ENCODE measurements at places on chromosomes 5 and 9.

DNA sequence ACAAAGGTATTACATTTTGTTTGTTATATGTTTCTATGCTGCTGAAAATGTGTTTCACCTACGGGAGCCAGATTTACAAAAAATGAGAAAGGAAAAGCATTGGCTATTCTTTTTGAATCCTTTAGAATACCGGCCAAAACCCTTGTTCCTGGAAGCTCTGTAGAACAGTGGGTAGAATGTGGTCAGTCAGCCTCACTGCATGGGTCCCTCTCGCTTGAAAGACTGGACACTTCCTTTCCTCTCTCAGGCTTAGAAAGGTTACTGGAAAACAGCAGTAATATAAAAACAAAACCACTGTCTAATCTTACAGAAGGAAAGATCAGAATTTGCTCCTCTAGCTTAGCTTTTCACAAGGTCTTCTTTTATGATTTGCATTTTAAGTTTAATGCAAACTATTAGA, 45.1 kb downstream of the OSTF1 start:
- DNase-seq: no peak

GRCh38 chr5:94885931-94886330, 267.5 kb downstream of the SLF1 start:
- no peak for DNase-seq

DNA sequence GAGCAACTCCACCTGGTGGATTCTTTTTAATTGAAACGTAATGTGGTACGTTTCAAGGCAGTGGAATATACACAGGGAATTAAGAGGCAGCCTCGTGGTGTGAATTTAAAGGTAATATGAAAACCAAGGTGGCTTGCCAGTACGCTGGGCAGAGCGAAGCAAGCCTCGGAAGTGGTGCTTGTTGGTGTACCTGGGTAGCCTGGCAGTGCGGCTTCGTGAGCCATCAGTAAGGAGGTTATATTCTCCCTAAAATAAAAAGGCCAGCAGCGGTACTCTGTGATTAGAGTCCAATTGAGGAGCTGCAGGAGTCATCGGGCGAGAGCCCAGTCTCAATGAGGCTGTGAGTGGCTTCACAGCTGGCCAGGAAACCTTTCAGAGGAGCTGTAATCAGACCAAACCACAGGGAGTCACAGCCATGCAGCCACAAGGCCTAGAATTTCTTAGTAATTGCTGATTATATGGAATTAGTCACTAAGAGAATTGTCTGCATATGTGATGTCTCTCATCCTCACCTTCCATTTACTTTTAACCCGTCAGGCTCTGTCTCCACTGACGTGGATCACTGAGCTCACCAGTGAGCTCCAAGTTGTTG, 57.7 kb downstream of the DCP2 start:
- DNase-seq: no peak

GRCh38 chr5:97044052-97044451, 98.4 kb downstream of the LIX1 start:
- no peak for DNase-seq

GRCh38 chr9:20507431-20507830, 114.9 kb downstream of the MLLT3 start:
- DNase-seq: no peak

- no peak for DNase-seq
These were observed 26.7 kb upstream of the IPPK start for GRCh38 chr9:92696619-92697018.

- DNase-seq: no peak
These were observed 32.7 kb downstream of the NFIB start for GRCh38 chr9:14281136-14281795.

DNA sequence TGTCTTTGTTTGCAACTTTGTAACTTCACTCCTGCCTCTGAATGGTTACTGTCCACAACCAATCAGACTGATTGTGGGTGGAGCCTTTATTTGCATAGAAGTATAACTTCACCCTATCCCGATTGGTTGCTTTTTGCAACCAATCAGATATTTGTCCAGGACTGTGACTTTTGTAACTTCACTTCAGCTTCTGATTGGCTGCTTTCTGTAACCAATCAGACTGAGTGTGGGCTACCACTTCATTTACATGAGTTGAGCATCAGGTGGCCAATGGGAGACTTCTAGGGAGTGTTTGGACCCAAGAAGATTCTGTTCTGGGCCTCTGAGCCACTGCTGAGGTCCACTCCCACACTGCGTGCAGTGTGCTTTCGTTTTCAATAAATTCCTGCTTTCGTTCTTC, 1810.7 kb upstream of the CDH6 start:
- DNase-seq: no peak

DNA sequence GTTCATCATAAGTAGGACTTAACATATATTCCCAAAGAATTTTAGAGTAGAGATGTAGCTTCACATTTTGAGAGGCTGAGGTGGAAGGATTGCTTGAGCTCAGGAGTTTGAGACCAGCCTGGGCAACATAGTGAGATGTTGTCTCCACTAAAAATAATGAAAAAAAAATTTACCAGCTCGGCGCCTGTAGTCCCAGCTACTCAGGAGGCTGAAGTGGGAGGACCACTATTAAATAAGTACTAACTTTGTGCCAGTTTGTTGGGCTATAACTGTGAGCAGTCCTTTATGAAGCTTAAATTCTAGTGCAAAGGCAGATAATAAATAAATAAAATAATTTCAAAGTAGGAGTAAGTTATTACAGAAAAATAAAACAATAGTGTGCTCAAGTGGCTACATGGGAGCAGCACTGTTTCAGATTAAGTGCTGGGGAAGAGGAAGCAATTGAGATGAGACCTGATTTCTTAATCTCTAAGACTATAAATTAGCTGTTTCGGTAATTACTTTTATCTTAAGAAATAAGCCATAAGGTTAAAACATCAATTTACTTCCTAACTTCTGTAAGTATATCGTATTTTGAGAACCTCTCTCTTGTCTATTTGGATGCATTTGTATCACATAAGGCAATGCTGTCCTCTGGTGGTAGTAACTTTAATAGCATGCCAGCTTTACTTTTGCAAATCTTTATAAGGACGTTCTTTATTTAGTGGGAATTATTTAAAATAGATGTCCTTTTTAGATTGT, 98.9 kb downstream of the CSNK1G3 start:
- DNase-seq: peak; percentile 29

- DNase-seq: no peak
These were observed 109.9 kb downstream of the UGCG start for GRCh38 chr9:112006361-112007020.

Data from NCI-H1436 (cell line).